Naive B cell (primary cell): ENCODE measurements at places on chromosomes 7 and 10. TPM values are rescaled to one million over a fixed set of nuclear protein-coding genes. Genes with fewer than 3 reads are reported as not detected.

The FGF8 gene
- not detected for polyA plus RNA-seq

The JMJD1C gene
- polyA plus RNA-seq: 126 TPM

The LLCFC1 gene
- polyA plus RNA-seq: not detected

The SRGN gene
- 38.5 TPM for polyA plus RNA-seq

The FLNC gene
- polyA plus RNA-seq: not detected
